DMS 273 treated with DMSO at 0.1 percent for 48 hours (cell line): ENCODE measurements at places on chromosomes 6 and 20.

DNA sequence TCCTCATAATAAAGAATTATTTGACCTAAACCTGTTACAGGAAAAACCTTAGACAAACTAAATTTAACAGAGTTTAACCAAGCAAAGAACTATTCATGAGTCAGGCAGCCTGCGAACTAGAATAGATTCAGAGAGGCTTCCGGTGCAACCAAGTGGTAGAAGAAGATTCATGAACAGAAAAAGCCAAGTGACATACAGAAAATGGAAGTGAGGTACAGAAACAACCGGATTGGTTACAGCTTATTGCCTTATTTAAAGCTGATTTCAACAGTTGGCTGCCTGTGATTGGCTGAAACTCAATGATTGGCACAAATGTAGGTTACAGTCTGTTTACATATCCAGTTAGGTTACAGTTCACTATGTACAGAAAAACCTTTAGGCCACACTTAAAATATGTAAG, 10.1 kb downstream of the PPP1R3G start:
- no peak for DNase-seq

DNA sequence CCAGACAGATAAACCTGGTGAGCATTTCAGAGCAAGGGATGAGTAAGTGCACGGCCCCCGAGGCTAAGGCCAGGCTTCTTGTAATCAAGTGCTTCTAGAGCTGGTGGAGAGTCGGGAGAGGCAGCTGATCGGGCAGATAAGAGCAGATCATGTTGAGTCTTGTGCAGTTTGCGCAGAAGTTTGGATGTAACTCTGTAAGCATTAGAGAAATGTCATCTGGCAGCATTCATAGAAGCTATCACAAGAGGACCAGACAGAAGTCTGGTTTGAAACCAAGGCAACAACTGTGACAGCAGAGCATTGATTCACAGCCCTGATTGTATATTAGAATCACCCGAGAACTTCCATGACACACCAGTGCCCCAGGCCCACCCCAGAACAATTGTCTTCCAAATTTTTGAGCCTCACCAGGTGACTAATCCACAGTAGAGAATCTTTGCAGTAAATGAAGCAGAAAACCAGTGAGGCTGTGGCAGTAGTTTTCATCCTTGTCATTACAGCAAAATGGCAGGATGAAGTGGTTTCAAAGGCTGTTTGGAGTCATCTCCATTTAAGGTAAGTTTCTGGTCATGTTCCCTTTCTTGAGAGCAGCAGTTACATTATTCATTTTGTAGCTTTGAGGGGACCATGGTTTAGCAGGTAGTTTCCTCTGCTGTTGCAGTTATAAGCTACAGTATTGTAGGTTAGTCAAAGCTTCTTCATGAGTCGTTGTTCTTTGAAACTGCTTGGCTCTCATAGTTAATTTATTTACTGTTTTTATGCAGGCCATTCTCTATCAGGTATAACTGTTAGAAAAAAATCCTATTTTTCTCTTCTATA, 84.1 kb downstream of the RNF217 start:
- no peak for DNase-seq

- DNase-seq, result no peak
Observed at GRCh38 chr6:40954446-40955177, 84.4 kb downstream of the UNC5CL start.

- DNase-seq, result no peak
Observed at GRCh38 chr6:206264-206663, 86.0 kb upstream of the DUSP22 start.

GRCh38 chr6:142857796-142858555, 87.0 kb downstream of the HIVEP2 start:
- DNase-seq, result no peak

GRCh38 chr6:158831571-158831970, 12.4 kb upstream of the EZR start:
- no peak for DNase-seq

DNA sequence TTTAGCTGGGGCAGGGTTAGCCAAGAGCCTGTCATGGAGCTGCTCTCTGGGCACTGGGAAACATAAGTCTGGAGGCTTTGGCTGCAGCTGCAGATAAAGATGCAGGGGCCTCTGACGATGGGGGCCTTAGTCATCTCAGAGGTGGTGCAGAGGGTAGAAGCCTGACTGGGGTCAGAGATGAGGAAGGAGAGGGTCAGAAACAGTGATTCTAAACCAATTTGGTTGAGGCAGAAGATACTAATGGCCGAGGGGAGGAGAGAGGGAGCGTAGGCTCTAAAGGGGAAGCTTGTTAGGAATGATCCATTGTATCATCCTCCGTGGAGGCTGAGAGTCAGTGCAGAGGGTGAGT, 33.8 kb downstream of the PLEKHG1 start:
- no peak for DNase-seq

GRCh38 chr20:8689337-8689736, 379.6 kb upstream of the PLCB4 start:
- no peak for DNase-seq

DNA sequence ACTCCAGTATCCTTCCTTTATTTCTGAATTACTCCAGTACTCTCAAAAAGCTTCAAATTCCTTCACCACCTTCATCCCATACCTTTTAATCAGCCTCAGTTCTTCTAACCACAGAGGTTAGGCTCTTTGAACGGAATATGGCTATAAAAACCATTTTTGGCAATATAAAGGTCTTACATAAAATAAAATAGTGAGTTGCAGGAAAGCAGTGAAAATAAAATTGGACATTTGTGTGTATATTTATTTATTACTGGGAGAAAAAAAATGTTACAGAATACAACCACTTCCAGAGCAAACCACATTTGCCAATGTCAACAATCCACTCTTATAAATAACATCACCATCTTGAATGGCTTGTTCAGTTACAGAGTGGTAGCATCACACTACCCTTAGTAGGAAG, 7.7 kb downstream of the HDDC2 start:
- DNase-seq, result no peak

DNA sequence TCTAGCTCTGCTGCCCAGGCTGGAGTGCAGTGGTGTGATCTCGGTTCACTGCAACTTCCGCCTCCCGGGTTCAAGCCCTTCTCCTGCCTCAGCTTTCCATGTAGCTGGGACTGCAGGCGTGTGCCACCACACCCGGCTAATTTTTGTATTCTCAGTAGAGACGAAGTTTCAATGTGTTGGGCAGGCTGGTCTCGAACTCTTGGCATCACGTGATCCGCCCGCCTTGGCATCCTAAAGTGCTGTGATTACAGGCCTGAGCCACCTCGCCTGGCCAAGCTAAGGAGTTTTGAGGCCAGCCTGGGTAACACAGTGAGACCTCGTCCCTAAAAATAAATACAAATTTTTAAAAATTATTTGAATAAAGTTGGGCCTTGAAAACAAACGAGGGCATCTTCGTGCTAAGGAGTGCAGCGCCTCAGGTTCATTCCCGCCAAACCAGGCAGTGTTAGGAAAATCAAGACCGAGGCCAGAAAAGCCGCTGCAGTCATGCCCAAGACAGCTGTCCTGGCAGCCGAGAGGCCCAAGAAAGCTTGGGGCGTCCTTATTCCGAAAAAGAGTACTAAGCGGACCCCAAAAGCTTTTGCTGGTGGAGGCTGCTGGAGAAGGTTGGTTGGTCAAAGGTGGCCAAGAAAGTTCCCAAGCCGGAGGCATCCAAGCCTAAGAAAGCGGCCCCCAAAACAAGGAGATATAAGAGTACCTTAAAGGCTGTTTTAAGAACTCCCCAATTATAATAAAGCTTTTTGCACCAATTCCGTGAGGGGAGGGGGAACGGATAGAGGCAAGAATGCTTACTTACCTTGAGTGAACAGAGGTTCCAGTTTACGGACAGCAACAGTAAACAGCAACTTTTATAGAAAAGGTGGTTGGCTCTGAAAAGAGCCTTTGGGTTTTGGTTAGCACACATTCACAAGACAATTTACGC, 109.0 kb downstream of the HFE start:
- no peak for DNase-seq

DNA sequence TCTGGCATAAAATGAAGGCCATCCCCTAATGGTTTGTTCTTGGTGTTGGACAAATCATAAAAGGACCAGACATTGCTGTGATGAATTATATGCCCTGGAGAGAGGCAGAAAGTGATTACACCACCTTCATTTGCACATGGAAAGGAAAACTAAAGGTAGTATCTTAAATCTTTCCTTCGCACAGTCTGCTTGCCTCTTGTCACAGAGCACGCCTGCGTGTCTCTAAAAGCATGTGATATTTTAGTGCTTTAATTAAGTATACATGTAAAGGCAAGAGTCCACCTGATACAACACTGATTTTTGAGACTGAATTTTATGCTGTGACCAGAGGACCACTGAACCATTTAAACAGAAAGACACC, 28.8 kb upstream of the PLAGL1 start:
- no peak for DNase-seq

- DNase-seq, result no peak
Observed at GRCh38 chr6:318243-318890, 26.1 kb downstream of the DUSP22 start.

DNA sequence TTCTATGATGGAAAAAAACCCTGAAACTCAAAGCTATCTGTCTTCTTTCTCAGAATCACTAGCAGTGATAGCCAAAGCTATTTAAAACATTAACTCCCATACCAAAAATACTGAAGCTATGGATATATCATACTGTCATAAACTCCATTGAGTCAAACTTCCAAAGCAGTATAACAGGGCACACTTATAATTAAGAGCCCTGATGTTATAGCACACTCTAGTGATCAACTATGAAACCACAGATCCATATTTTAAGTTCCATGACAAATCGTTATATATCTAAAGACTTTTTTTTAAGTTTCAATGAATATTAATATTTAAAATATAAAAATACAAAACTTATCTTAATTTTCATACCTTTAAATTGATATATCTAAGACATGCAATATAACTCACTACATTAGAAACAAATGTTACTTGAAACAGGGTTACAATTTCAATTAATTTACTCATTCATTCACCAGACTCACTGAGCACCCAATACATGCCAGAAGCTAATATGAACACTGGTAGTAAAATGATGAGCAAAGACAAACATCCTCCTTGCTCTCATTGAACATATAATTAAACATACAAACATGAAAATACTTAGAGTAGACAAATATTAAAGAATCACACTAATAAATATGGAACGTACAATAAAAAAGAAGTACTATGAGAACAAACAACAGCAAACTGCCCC, 69.3 kb downstream of the IBTK start:
- no peak for DNase-seq

- peak; percentile 32 for DNase-seq
Observed at GRCh38 chr6:70884074-70884983, 72.5 kb downstream of the B3GAT2 start.

DNA sequence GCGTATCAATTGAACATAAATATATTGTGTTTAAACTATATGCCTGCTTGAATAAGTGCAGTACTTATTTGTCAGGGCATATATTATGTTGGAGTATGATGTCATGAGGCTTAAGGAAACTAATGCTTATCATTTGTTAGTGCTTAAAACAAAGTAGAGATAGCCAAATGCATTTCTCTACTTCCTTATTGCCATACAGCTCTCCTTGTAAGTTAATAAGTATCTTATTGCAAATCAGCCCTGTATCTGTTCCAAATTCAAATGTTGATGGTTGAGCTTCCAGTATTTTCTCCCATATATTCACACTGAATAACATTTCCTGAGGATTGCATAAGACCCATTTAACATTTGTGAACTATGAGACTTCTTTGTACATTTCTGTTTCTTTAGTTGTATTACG, 57.8 kb downstream of the CARMIL1 start:
- no peak for DNase-seq

- no peak for DNase-seq
Observed at GRCh38 chr6:125983246-125983945, 2.9 kb upstream of the TRMT11 start.

DNA sequence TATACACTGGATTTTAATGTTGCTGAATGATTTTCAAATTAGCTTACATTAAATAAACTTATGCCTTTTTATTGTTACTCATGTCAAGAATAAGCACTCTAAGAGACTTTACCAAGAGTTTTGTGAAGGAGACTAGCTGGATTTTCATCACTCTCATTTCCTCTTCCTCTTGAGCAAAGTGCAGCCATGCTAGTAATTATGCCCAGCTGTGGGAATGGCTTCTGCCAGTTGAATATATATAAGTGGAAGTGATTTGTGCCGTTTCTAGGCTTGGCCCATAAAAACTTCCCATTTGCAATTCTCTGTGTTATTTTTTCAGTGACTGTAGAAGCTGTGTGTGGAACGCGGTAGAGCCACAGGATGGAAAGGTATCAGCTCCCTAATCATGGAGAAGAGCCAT, 255.8 kb downstream of the HDGFL1 start:
- DNase-seq, result no peak

- no peak for DNase-seq
Observed at GRCh38 chr6:74073429-74073828, 377.4 kb downstream of the CD109 start.

DNA sequence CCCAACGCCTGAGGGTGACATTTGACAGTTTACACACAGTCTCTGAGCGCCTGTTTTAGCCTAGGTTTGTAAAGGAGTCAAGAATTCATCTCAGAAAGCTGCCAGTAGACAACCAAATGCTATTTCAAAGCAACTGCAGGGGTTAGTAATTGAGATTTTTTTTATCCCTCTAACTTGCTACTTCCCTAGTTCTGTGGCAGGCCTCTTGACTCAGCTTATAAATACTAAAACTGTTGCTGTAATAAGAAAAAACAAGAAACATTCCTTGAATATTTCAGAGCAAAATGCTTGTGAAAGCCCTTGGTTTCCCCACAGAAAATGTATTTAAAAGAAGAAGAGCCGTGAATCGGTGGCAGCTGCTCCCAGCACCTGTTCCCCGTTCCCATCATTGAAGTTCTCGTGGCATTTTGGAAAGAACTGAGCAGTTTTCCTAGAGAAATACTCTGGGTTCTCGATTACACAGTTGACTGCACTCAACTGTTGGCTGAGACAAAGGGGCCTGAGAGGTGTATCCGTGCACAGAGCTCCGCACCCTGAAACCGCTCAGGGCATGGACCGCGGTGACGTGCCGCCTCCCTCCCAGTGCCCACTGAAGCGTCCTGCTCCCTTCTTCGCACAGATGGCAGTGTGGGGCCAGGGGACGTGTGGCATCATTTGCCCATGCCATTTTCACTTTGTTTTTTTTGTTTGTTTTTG, 20.9 kb downstream of the DLL1 start:
- no peak for DNase-seq

DNA sequence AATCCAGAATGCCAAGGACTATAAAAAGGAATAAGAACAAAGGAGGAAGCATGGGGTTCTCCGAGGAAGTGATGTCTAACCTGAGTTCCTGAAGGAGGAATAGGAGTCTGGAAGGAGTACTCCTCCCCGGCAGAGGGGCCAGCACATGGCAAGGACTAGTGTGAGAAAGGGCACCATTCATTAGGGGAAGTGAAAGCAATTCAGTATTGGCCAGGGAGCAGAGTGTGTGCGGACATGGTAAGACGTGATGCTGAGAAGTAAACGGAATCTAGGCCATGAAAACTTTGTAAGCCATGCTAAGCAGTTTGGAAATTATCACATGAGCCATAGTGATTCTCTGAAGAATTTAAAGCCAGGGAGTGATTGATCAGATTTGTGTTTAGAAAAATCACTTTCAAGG, 218.9 kb upstream of the PRDM1 start:
- DNase-seq, result no peak
